Tongue (tissue), 3 donors: ENCODE measurements at places on chromosomes 3 and 15. TPM values are rescaled to one million over a fixed set of nuclear protein-coding genes. Genes with fewer than 3 reads are reported as not detected.

- DNase-seq: no peak
Observed at GRCh38 chr15:70055601-70056051, 42.1 kb downstream of the TLE3 start.

- no peak for DNase-seq
Observed at GRCh38 chr15:58148120-58148519, 9.9 kb downstream of the AQP9 start.

DNA sequence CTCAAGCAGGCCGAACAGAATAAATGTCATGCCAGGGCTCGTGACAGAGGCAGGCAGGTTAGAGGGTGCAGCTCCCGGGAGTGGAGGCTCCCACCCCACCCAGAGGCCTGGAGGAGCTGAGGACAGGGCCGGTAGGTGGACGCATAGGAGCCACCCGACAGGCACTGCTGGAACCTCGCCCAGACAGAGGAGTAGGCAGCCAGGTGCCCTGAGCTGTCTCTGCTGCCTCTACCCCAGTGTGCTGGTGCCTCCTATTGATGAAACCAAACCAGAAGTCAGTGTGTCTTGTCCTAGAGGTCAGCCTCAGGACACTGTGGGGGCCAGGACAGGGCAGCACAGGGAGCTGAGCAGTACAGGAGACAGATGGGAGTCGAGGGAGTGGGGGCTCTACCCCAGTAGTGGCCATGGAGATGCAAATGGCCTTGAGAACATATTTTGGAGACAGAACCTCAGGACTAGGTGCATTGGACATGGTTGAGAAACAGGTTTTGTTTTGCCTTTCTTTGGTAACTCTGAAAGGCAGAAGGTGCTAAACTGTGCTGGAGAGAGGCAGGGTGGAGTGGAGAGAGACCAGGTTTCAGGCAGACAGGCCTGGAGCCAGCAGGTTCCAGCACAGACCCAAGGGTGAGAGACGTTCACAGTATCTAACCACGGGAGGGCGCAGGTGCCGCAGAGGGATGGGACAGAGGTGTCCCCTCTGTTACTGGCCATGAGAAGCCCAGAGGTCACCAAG lies 15.4 kb upstream of the KLF15 start:
- DNase-seq: no peak

DNA sequence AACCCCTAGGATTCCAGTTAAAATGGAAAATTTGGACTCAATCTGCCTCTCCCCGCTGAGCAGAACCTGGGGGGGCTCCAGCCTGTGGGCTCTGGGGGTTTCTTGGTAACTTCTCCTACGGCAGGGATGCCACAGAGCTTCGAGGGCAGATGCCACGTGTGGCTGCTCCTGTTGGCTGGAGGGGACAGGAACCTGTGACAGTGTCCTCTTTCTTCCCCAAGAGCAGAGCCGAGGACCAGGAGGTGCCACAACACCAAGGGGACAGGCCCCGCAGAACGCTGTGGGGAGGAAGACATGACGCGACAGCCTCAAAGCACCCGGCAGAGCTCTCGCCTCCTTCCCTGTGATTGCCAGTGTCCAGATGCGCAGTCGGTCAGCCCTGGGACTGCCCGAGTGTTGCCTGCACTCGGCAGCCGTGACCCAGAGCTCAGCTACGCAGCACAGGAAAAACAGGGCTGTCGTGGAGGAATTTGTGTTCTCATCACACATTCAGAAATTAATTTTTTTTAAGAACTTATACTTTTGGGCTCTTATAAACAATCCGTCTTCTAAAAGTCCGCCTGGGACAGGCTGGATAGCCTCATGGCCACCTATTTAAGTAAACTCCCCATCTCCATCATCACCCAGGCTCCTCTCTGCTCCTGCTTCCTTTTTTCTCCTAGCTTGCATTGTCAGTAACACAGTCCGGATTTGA lies 131.9 kb upstream of the MEF2A start:
- no peak for DNase-seq

DNA sequence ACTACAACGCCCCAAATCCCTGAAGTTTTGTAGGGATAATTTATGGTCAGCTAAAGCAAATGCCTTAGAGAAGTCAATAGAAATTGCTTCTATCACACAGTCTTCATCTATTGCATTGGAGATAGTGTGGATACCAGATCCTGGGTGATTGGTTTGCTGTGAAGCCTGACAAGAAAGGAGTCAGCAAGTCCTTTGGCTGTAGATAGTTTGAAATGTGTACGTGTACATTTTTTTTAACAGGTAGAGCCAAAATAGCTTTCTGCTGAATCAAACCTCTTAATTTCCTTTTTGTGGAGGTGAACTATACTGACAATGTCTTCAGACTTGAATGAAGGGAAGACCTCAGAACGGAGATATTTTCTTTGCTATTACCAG lies 312.3 kb downstream of the ZBBX start:
- DNase-seq: no peak

DNA sequence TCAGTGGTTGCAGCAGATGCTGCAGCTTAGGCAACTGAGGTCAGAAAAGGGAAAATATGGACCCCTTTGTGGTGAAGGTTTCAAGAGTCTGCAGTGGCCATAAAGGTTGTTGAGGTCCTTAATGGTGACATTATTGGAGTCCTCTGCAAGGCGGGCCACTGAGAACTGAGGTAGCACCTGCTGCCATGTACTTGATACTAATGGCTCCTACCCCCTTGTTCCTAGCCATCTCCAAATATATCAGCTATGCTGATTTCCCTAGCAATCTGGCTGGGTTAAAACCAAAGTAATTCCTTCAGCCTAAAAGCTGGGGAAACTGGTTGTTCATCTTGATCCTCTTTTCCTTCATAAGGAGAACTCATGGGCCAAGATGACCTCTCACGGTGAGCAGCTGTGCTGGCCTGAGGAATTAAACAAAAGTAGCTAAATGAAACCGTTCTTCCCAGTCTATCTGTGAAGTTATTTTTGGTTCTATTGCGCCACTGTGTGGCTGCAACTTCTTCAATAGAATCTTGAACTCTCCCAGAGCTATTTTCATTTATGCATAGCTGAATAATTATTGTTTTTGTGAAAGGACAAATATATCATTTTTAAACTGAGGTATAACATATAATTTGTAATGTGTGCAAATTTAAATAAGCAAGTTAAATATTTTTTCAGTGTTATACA lies 76.1 kb upstream of the PLSCR4 start:
- DNase-seq: peak; percentile 75

DNA sequence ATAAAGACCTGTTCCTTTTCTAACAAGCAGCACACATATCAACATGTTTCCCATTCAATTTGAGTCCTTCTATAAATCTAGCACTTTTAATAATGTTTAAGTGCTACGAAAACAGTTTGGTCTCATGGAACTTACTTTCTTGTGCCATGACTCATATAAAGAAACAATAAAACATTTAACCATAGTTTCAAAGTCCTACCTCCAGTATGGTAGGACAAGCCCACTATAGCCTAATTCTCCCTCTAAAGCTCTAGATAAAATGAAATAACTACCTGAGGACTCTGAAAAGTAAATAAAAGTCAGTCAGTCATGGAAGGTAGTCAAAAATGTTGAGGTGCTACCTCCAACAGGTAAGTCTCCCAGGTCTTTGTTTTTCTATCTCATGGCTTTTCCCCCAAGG lies 12.0 kb upstream of the PIK3CA start:
- no peak for DNase-seq

DNA sequence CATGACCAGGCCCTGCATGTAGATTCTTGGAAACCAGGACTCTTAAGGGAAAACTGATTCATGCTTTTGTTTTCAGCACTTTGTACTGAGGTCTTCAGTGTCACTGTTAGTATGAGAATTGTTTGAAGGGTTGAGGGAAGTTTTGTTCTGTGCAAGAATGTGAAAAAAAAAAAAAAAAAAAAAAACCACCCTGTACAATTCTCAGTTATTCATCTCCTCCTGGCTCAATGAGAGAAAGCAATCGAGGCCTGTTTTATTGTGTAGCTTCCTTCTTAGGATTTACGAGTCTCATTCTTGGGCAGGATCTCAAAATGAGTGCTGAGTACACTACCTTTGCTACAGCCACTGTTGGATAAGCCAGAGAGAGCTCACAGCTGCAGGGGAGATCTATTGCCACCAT lies 469.5 kb downstream of the CNTN4 start:
- peak; percentile 35 for DNase-seq

- DNase-seq: no peak
Observed at GRCh38 chr3:168327856-168328255, 232.1 kb upstream of the GOLIM4 start.

- DNase-seq: no peak
Observed at GRCh38 chr15:33083232-33084081, 111.1 kb downstream of the FMN1 start.

- no peak for DNase-seq
Observed at GRCh38 chr3:151351648-151352047, 22.3 kb upstream of the P2RY13 start.

DNA sequence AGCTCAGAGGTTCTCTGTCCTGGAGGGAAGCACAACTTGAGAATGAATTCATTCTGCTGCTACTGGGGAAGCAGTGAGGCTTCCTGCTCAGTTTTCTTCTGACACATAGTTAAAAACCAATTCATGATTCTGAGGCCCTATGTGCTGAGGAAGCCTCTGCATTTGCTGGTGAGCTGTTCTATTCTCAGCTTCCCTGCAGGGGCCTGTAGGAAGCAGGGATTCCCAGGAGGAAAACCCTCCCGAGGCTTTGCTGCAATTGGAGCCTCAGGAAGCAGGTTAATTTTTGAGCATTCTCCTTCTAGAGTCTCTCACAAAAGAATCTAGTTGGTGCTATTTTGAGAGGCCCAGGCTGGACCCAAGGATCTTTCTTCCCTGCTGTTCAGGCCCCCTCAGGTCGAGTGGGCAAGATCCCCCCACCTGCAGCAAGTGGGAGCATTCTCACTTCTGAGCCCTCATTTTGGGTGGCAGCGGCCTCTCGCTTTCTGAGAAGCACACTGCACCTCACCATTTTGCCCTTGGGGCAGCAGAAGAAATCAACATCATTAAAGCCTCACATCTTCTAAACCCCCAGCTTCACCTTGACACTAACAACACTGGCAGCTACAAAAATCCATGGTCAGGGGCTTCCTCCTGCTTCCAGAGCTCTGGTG lies 197.5 kb upstream of the TSC22D2 start:
- DNase-seq: no peak

DNA sequence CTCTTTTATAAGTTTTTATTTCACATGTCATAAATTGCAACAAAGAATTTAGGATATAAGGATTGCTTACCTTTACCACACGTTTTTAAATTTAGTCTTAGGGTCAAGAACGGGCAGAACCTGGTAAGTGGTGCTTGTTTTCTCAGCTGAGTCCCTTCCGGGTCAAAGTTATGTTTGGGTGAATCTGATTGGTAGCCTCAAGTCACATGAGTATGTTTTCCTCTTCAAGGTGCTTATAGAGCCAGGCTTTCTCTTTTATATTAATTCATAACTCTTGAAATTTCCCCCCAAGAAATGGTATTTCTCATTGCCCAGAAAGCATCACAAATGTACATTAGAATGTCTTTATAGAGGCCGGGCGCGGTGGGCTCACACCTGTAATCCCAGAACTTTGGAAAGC lies 415.7 kb upstream of the ROBO2 start:
- no peak for DNase-seq

DNA sequence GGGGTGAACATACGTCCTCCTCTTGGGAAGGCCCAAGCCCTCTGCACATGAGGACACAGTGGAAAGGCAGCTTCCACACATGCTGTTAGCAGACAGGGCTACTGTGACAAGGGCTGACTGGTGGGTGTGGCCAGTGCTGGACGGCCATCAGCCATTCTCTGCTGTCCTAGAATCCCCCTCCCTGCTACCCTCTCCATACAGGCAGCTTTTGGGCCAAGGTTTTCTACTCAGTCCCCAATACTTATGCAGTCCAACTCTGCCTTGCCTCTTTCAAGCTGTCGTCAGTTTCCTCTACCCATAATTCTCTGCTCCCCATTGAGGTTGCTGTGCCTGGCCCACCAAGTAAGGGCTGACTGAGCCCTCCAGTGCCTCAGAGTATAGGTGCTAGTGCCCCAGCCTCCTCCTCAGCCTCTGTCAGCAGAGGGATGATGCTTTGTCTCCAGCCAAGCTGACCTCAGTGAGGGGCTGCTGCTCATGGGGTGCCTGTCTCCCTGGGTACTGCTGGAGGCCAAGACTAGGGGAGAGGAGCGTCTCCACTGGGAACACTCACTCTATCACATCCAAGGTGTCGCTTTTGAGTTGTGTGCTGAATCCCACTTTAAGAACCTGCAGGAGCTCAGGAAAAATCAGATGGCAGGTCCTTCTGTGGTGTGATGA lies 2.8 kb downstream of the LOXL1 start:
- DNase-seq: no peak

GRCh38 chr15:29528276-29528675 lies 258.7 kb upstream of the NSMCE3 start:
- peak; percentile 12 for DNase-seq

GRCh38 chr15:51842852-51843737 lies 13.6 kb downstream of the TMOD3 start:
- no peak for DNase-seq

GRCh38 chr15:62571072-62571471 lies 406.0 kb upstream of the C2CD4B start:
- no peak for DNase-seq

- peak; percentile 67 for DNase-seq
Observed at GRCh38 chr3:155500194-155500818, 206.8 kb upstream of the STRIT1 start.

GRCh38 chr3:129439226-129439816 lies 427 bp downstream of the MBD4 start:
- peak; percentile 5 for DNase-seq

- no peak for DNase-seq
Observed at GRCh38 chr3:132749786-132750185, 27.6 kb upstream of the NPHP3 start.

- DNase-seq: peak; percentile 85
Observed at GRCh38 chr15:70029297-70029701, 68.4 kb downstream of the TLE3 start.

DNA sequence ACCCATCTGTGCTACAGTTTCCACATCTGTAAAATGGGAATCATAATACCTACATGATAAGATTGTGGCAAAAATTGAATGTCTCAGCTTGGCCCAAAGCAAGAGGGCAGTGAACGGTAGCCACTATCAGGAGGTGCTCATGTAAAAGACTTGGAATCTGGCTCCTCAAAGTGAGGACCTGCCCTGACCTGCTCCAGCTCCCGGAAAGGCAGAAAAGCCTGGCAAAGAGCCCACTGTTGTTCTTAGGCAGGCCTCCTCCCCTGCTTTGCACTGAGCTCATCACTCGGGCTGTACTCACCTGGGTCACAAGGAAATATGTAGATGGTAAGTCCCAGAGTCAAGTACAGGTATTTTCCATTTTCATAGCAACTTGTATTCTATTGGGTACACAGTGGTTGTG lies 250.7 kb upstream of the TBL1XR1 start:
- DNase-seq: peak; percentile 50

DNA sequence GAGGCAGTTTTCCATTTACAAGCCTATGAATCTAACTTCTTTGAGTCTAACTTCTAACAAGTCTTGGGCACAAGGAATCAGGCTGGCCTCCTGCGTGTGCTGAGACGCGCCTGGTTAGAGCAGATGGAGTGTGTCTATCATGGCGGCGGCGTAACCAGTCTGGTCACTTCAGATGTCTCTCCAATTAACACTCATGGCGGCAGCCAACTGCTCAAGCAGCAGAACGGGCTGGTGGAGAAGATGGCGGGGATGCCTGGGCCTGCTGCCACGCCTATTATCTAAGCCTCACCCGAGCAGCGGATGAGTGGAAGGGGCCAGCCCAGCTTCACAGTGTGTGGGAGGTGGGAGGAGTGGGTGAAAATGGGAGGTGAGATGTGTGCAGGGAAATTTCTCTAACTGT lies 246.4 kb upstream of the TPRG1 start:
- DNase-seq: no peak

Gene RASL12
- 32.8 TPM for total RNA-seq

Gene IL17RB
- total RNA-seq: 1.0 TPM

Gene SERPINI2
- total RNA-seq: 2.2 TPM

Gene FYCO1
- total RNA-seq: 73.2 TPM

Gene WNT5A
- total RNA-seq: 45.7 TPM

Gene LCTL
- total RNA-seq: not detected

Gene MRAS
- total RNA-seq: 43.0 TPM
